H1 (cell line): ENCODE measurements at places on chromosomes 11 and 22.

- no peak for DNase-seq
These were observed 51.9 kb upstream of the PTPRJ start for GRCh38 chr11:47928426-47928825.

GRCh38 chr11:6353367-6353987 is 33.2 kb upstream of the CAVIN3 start:
- DNase-seq: peak; percentile 78

- DNase-seq: no peak
These were observed 117.9 kb downstream of the ATG16L2 start for GRCh38 chr11:72932132-72932570.

DNA sequence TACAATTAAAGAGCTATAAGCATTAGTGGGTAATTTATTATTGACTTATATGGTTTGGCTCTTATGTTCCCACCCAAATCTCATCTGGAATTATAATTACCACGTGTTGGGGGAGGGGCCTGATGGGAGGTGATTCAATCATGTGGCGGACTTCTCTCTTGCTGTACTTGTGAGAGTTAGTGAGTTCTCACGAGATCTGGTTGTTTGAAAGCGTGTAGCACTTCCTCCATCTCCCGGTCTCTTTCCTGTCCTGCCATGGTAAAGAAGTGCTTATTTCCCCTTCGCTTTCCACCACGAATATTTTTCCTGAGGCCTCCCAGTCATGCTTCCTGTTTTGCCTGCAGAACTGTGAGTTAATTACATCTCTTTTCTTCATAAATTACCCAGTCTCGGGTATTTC is 28.1 kb upstream of the CHORDC1 start:
- no peak for DNase-seq

DNA sequence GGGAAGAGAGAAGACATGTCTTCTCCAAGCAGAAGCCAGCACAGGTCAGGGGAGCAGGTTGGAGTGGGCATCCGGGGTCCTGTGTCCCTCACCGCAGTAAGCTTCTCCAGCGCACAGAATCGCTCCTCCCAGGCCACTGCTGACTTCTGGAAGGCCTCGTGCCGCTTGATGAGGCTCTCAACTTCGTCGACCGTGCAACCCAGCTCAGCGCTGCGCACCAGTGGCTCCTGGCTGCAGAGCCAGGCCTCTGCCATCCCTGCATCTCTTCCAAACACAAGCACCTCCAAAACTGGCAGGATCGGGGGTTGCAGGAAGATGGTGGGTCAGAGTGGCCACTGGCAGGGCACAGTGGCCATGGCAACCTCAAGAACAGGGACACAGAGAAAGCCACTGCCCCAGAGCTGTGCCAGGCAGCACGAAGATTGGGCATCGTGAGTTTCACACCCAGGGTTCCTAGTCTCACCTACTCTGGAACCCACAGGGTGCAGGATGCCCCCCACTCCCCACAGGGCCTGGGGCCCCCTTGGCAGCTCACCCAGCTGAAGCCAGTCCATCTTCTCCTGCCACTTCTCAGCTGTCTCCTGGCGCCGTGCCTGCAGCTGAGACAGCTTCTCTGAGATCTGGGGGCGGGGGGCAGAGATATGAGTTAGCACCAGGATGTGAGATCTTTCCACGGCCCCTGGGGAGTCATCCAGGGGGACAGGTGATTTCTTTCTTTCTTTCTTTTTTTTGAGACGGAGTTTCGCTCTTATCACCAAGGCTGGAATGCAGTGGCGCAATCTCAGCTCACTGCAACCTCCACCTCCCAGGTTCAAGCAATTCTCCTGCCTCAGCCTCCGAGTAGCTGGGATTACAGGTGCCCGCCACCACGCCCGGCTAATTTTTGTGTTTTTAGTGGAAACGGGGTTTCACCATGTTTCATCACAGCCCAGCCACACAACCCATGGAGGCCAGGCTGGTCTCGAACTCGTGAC is 11.2 kb upstream of the RBM4B start:
- DNase-seq: no peak

DNA sequence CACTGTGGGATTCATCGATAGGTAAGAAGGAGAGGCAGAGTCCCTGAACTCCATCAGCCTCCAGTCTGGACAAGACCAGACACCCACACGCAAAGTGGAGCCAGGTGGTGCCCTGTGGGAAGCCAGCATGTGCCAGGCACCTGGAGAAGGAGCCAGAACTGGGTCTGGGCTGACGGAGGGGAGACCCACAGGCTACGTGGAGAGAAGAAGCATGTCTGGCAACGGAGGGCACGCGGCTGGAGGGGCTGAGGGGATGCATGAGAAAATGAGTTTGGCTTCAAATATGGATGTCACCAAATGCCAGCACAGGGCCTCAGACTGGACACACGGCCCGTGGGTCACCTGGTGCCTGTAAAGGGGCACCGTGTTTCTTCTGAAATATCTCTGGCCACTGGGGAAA is 55.7 kb downstream of the LINC01488 start:
- DNase-seq: no peak

GRCh38 chr11:69372589-69373250 is 78.8 kb downstream of the MYEOV start:
- no peak for DNase-seq

DNA sequence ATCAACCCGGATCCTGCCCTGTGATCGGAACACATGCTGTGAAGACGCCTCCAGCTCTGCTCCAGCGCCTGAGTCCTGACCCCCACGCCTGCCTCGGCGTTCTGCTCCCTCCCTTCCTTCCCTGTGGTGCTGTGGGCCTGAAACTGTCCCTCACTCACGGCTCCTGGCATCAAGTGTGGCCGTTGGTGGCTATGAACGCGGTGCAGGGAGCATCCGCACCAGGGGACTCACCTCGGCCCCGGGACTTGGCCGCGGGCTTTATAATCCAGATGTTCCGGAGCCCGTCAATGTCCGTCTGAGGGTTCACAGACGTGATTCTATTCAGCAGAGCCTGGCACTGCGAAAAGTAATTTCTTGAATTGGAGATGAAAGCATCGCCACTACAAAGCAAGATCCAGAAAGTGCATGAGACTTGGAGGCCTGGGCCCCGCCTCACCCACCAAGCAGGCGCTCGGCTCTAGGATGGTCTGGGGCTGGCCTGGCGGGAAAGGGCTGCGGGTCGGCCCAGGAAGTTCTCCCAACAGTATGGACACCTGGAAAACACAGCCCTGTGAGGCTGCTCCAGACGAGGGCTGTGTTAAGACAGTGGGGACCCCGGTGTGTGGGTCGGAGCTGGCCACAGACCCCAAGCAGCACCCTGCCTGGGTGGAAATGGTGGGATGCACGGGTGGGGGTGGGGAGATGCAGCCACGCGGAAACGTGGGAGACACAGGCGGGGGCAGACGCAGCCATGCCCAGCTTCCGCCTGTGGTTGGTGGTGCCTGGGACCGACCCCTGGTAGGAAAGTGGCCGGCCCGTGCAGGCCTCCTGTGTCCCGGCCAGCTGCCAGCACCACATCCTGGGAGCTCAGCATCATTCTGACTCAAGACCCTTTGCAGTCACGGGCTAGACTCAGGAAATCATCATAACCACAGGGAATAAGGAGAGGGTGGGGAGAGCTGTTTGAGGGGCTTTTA is 21.8 kb upstream of the IL17REL start:
- no peak for DNase-seq

DNA sequence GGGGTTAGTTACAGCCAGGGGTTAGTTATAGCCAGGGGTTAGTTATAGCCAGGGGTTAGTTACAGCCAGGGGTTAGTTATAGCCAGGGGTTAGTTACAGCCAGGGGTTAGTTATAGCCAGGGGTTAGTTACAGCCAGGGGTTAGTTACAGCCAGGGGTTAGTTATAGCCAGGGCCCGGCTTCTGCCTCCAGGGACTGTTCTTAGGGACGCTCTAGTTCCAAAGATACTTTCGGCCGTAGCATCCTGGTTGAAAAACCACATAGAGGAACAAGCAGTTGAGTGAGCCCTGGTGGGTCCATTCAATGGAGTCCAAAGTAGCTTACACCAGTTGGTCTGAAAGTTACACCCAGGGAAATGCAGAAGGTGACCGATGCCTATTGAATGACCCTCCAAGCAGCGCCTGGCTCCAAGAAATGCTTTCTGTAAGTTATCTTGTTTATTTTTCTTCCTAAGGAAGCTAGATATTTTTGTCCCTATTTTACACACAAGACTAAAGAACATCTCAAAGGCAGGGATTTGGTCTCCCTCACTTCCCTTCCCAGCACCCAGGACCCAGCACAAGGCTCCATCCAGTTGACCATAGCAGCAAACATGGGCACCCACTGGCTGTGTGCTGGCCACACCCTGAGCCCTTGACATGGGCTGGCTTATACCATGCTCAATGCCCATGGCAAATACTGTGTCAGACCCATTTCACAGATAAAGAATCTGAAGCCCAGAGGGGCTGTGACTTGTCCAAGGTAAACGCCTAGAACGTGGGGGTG is 49.7 kb upstream of the SHISAL1 start:
- no peak for DNase-seq

GRCh38 chr11:130580372-130580771 is 131.9 kb downstream of the ADAMTS15 start:
- peak; percentile 59 for DNase-seq

- DNase-seq: no peak
These were observed 213.5 kb upstream of the NAV2 start for GRCh38 chr11:19499026-19499669.

GRCh38 chr11:72001834-72002591 is 3.3 kb downstream of the IL18BP start:
- DNase-seq: no peak

GRCh38 chr11:74154620-74155281 is 16.1 kb downstream of the C2CD3 start:
- no peak for DNase-seq

GRCh38 chr11:35735903-35736302 is 73.3 kb downstream of the TRIM44 start:
- no peak for DNase-seq

GRCh38 chr11:88353835-88354496 is 16.4 kb upstream of the CTSC start:
- DNase-seq: no peak

GRCh38 chr11:77074626-77075221 is 8.0 kb downstream of the CAPN5 start:
- no peak for DNase-seq

- DNase-seq: no peak
These were observed 32.2 kb downstream of the RPL3 start for GRCh38 chr22:39287076-39287725.

DNA sequence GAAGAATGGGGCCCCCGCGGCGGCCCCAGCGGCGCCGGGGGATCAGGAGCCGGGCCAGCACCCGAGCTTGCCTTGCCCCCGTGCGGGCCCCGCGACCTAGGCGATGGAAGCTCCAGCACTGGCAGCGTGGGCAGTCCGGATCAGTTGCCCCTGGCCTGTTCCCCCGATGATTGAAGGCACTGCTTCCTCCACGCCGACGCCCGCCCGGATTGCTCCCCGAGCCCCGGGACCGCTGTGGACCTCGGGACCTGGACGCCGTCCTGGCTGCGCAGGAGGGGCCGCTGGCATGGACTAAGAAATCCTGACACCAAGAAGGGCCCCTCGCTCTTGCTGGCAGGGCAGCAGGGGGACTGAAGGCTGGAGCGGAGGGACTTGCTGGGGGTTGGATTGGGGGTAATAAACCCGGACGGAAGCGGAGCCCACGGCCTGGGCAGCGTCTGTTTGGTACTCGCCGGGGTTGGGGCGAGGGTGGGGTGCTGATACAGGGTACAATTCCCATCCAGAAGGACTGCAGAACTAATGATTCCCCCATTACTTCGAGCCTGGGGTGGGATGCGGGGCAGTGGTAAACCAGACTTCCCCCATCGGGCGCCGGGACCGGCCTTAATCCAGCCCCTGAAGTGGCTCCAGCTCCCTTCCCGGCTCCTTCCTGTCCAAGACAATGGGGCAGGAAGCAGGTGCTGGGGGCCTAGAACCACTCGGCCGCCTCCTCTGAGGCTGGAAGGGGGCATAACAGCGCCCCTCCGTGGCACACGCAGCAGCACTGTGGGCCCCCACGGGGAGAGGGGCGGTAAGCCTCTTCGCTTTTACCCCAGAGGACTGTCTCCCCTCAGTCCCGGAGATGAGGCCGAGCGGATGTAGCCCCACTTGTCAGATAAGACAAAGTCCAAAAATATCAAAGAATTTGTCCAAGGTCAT is 1.0 kb downstream of the CCDC85B start:
- DNase-seq: peak; percentile 72

DNA sequence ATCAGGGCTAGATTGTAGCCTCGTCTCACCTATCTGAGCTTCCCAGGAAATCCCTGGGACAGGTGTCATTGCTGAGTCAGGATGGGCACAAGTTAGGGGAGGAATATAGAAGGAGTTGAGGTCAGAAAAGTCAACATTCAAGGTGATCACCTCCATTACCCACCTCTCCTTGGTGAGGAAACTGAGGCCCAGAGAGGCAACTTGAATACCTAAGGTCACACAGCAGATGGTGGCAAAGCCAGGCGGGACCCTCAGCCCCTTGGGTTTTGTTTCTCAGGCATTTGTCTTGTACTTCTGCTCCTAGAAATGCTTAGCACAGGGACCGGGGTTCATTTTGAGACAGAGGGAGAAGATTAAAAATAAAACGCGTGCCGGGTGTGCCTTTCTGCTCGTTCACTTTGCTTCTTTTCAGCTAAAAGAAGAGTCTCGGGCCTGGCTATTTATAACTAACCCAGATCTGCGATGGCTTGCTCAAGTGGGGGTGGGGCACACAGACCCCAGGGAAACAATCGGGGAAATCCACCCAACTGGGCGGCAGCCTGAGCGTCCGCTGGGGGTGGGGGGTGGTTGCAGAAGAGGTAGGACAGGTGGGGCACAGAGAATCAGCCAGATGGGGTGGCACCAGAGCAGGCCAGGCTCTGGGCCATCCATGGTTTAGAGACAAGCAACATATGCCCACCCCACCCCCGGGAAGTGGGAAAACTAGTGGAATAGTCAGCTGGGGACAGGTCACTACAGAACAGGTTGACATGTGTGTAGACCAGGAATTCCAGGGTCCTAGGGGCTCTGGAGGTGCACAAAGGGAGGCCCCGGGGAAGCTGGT is 3.9 kb upstream of the GNAZ start:
- DNase-seq: no peak

DNA sequence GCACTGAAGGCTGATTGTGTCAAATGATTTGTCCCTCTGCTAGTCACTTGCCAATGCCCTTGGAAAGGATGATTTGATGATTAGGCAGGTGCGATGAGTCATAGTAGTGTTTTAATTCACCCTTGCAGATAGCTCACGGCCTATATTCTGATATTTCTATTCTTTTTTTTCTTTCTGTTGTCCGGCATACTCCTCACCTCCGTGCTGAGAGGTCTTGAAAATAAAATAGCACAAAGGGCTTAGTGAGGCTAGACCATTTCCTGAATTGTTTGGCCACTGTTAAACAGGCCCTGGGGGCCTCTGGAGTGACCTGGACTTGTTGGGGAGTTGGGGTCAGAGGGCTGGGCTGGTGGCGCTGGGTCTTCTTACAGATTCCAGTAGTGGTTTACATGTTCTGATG is 99.8 kb downstream of the ZBTB16 start:
- no peak for DNase-seq

DNA sequence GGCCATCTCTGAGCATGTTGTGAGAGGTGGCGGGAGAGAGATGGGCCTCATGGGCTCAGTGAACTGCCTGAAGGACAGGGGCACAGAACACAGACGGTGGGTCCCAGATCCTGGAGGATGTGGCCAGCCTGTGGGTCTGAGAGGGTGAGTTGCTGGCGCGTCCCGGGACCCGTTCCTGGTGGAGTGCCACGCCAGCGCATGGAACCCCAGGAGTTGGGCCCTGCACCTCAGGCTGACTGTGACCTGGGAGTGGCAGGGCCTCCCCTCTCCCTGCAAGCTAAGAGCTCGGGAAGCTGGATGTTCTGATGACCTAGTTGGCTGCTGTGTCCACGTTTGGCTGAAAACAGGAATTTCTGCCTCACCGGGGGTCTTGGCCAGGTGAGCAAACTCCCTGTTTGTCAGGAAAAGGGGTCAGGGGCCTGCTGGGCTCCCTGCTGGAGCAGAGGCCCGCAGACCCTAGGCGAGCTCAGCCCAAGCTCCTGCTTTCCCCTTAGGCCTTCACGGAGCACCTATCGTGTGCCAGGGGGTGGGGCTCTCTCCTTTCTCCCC is 15.0 kb downstream of the LRRC32 start:
- DNase-seq: no peak
